Motor neuron (in vitro differentiated cells): ENCODE measurements at places on chromosomes 16 and 17. TPM values are rescaled to one million over a fixed set of nuclear protein-coding genes. Genes with fewer than 3 reads are reported as not detected.

PLA2G10 gene
- 0.53 TPM in 1 of 2 replicates, not detected in the other for total RNA-seq

SEPHS2 gene
- total RNA-seq: 19.2 and 19.9 TPM in 2 replicates

PRMT7 gene
- total RNA-seq: 28.8 and 35.5 TPM in 2 replicates

EVPL gene
- 0.85 and 2.1 TPM in 2 replicates for total RNA-seq

TOP2A gene
- total RNA-seq: 4.1 and 8.2 TPM in 2 replicates

SPATA22 gene
- 0.19 and 0.39 TPM in 2 replicates for total RNA-seq

SLC47A2 gene
- total RNA-seq: 0.63 and 0.71 TPM in 2 replicates

DRC7 gene
- total RNA-seq: 1.6 TPM in 1 of 2 replicates, not detected in the other

DNA sequence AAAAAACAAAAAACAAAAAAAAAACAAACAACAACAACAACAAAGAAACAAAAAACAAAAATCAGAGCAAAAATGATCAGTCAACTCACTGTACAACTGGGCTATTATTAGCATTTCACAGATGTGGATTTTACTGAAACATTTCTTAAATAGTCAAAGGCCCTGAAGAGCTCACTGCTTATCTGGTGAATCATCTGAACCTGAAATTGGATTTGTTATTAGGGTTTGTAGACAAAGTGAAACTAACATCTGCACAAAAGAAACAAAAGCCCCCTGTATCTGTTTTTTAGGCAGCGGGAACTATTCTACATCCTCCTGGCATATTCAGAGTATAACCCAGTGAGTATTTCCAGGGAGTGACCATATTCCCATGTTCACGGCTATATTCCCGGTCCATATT lies 32.6 kb upstream of the KSR1 start:
- ATAC-seq: no peak

DNA sequence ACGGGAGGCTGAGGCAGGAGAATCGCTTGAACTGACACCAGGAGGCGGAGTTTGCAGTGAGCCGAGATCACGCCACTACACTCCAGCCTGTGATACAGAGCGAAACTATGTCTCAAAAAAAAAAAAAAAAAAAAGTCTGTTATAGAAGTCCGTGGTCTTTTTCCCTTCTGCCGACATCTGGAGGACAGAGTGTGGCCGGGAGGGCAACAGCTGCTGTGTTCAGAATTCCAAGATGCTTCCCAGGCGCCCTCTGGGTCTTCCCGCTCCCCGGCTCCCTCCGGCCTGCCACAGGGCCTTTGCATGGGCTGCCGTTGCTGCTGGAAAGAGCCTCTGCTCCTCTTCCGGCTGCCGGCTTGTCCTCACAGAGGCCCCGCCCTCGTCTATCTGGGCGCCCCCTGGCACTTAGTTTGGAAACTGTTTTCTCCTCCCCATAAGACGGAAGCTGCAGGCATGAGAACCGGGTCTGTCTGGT lies 2.4 kb upstream of the CACNA1H start:
- ATAC-seq: no peak

DNA sequence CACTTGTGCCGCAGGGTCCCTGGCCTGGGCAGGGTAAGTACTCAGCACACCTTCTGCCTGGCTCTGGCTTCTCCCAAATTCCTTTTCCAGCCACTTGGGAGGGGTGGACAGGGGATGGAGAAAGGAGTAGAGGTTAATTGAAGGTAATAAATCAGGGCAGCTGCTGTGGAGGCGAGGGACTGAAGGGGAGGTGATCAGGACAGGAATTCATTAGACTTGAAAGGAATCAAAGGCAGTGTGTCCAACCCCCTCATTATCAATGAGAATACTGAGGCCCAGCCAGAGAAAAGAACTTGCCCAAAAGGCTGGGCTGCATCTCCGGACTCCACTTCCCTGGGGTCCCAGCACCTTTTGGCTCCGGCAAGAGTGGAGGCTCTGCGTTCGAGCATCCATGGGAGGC lies 2.4 kb downstream of the SOST start:
- no peak for ATAC-seq

DNA sequence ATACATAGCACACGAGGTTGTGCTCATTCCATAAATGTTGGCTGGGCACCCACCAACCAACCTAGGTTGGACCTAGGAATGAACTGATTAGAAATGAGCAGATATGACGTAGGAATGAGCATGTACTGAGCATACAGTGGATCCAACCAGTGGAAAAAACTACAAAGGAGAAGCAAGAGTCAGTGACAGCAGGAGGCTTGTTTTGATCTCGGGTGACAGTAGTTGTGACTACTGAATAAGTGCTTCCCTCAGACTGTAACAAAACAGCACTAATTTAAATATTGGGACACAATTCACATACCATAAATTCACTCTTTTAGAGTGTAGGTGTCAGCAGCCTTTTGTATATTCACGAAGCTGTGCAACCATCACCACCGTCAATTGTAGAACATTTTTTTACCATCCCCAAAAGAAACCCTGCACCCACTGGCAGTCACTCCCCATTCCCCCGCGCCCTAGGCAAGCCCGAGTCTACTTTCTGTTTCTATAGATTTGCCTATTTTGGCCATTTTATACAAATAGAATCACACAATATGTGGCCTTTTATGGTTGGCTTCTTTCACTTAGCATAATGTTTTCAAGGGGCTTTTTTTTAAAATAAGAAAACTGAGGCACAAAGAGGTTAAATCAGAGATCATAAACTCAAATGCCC lies 7.0 kb downstream of the VAC14 start:
- no peak for ATAC-seq

GRCh38 chr16:11010575-11011221 lies 66.3 kb downstream of the CLEC16A start:
- no peak for ATAC-seq

DNA sequence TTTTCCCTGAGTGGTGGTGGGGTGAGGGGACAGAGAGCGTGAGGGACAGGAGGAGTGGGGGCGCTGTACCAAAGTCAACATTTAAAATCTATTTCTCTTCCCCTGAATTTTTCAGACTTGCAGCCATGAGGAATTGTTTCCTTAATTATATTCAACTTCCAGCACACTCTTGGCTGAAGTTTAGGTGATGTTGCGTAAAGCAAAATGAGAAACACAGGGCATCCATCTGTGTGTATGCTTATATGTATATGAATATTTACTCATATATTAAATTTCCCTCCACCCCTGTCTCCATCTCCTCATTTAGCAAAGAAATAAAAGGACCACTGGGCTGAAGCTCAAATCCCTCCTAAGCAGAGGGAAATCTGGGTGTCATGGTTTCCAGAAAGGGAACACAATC lies 218.1 kb downstream of the XYLT1 start:
- ATAC-seq: no peak

DNA sequence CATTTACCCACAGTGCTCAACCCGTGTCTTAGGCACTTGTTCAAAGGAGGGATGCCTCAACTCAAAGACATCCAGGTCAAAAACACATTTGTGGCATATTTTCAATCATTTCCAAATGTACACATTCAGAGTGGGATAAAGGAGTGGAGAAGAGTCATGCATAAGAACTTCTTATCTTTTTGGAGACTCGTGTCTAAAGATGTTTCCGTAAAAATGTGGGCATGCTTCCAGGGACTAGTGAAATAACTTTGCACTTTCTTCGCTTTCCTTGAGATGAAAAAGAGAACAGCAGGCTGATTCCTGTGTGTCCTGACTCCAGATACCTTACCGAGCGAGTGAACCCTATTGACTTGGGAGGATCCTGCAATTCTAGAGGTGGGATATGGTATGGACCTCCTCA lies 256.6 kb upstream of the KCNJ16 start:
- no peak for ATAC-seq

GRCh38 chr16:19177111-19177739 lies 9.2 kb downstream of the SYT17 start:
- ATAC-seq: no peak

DNA sequence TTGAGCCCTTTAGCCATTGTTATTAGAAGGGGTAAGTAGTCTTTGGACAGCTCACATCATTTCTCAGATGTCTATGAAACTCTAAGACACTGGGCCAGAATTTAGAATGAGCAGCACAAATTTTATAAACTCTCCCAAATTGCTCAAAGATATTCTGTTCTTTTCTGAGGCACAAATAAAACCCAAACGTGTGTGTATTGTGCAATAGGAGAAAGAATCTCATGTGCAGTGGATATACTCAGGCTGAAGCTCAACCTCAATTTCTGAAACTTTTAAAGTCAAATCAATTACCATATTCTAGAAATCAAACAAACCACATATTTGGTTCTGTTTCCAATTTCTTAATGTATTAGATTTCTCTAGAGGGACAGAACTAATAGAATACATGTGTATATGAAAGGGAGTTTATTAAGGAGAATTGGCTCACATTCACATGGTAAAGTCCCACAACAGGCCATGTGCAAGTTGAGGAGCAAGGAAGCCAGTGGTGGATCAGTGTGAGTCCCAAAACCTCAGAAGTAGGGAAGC lies 403.6 kb downstream of the RBFOX1 start:
- no peak for ATAC-seq

GRCh38 chr16:49773534-49774475 lies 82.1 kb downstream of the ZNF423 start:
- ATAC-seq: no peak

DNA sequence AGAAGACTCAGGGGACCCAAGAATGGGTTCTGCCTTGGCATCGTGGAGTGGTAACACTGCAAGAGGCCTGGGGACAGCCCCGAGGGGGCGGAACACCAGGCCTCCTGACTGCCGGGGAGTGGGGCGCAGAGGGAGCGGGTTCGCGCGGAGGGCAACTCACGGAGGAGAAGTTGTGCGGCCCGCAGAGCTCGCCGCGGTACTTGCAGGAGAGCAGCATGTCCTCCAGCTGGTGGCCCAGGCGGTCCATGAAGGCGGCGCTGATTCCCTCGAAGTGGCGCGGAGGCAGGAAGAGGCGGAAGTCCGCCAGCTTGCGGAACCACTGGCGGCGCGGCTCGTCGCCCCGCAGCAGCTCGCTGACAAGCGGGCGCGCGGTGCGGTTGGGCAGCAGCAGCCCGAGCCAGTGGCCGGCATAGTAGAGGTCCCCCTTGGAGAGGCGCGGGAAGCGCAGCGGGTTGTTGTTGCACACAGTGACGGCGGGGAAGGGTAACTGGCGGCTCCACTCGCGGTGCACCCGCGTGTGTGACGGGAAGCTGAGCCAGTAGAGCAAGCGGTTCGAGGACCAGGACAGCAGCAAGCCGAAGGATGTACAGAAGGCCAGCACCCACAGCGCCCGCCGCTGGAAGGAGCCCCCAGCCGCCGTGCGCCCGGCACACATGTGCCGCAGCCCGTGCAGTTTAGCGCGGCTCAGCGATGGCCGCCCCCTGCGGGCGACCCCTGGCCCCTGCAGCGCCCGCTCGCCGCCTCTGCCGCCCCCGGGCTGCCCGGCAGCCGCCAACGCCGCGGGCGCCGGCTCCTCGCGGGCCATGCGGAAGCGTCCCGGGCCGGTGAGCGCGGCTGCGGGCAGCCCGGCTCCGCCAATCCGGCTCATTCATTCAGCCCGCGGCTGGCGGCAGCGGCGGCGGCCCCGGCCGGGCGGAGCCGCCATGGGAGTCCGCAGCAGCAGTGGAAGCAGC lies 1.6 kb downstream of the ASIC2 start:
- peak; percentile 30 for ATAC-seq

DNA sequence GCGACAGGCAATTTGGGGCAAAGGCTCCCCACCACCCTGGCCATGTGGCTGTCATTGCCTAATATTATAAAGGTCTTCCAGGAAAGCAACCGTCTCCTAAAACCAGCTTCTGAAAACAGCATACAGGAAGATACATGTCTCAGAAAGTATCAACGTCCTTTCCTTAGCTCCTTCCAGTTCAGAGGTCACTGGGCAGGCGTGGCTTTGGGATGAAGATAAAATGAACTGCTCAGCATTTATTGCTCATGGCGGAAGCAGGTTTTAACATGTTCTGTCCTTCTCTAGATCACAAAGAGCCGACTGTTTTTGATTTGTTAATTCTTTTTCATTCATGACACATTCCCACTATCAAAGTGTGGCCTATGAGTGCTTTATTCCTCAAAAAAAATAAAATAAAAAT lies 8.0 kb downstream of the CFAP20 start:
- ATAC-seq: no peak

DNA sequence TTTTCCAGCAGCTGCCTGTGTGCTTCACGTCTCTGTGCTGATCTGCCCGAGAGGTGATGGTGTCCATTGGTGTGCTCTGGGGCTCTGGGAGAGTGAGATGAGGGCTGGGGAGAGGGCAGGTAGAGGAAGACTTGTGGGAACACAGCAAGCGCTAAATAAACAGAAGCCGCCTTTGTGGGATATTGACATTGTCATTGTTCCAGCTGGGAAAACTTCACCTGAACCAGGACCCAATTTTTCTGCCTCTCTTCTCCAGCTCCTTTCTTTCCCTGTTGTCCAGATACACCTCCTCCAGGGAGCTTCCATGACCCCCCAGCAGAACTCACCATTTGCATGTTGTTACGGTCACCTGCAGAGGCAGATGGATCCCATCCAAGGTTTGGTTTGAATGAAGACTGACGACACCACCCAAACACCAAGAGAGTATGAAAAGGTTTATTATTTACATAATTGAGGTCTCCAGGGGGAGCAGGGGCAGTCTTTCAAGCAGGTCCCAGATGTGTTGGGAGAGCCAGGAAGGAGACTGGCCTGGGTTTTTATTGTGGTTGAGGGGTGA lies 3.6 kb upstream of the ITGA3 start:
- ATAC-seq: no peak

DNA sequence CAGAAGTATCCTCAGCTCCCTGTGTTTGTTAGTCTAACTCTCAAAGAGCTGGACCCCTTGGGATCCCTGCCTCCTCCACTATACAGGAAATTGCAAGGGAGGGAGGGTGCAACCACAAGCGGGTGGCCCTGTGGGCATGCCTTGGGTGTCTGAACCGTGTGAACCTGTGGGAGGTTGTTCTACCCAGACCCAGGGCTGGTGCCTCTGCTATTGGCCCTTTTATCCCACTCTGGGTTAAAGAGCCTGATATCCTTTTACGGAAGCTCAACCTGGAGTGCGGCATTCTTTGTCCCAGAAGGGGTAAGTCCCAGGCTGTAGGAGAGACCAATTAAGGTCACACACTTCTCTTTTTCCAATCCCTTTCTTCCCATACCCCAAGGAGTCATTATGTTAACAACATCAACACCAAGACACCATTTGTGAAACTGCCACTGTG lies 53.4 kb downstream of the ARSG start:
- ATAC-seq: no peak

GRCh38 chr16:17194190-17194780 lies 276.5 kb downstream of the XYLT1 start:
- ATAC-seq: no peak

- peak; percentile 15 for ATAC-seq
Measured at GRCh38 chr17:44024271-44024663, 9.5 kb upstream of the TMEM101 start.

DNA sequence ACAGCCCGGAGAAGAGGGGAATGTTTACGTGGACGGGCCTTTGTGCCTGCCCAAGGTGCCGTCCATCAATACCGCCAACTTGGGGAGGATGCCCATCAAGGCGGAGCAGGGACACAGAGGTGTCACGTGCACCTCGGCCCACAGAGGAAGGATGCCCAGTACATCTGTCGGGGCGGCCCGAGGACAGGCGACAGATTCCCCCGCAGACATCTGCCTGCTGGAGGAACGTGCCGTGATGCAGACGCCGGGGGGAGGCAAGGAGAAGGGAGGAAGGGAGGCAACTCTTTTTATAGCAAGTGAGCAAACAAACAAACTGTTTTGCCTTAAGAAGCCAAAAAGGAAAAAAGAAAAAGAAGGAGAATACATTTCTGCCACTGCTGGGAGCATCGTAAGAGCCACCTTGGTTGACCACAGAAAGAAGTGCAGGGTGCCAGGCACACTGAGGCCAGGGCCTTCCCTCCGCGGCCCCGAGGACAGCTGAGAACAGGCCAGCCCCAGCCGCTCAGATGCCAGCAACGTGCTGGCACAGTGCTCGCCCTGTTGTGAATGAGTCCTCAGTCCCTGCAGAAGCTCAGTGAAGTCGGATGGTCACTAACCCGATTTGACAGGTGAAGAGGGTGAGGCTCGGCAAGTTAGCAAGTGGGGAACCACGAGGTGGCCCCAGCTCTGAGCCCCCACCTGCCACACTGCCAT lies 146.4 kb downstream of the RBFOX3 start:
- no peak for ATAC-seq

GRCh38 chr16:68247400-68247799 lies 2.2 kb downstream of the PLA2G15 start:
- no peak for ATAC-seq
